AG10803 (cell line): ENCODE measurements at places on chromosomes 1 and 21.

DNA sequence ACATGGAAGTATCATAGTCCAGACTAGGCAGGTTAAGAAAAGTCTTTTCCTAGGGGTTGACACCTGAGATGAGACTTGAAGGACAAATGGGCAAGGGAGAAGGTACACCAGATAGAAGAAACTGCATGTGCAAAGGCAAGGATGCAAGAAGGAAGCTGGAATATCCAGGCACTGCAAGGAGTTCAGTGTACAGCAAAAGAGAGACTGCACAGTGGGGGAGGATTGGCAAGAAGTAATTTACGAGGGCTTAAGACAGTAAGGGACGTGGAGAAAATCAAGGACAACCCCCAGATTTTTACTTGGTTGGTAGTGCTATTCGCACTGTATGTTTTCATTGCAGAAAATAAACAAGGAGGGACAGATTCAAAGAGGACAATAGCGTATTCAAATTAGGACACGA, 58.5 kb downstream of the DNM3 start:
- no peak for DNase-seq

DNA sequence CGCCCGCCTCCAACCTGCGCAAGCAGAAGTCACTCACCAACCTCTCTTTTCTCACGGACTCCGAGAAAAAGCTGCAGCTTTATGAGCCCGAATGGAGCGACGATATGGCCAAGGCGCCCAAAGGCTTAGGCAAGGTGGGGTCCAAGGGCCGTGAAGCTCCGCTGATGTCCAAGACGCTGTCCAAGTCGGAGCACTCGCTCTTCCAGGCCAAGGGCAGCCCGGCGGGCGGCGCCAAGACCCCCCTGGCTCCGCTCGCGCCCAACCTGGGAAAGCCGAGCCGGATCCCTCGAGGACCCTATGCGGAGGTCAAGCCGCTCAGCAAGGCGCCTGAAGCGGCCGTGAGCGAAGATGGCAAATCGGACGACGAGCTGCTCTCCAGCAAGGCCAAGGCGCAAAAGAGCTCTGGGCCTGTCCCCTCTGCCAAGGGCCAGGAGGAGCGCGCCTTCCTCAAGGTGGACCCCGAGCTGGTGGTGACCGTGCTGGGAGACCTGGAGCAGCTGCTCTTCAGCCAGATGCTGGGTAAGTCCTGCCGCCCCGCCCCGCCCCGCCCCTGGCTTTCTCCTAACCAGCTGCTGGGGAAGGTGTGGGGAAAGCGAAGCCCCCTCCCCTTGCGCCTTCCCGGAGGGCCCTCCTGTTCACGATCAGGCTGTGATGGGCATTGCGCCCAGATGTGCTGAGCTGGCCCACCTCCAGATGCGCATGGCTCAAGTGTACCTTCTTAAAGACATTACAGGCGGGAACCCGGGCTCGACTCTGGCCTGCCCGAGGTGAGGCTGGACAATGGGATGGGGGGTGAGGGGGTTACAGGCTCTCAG, 110.2 kb downstream of the NAV1 start:
- no peak for DNase-seq

- no peak for DNase-seq
Measured at GRCh38 chr21:46637952-46638746, 2.7 kb downstream of the PRMT2 start.

DNA sequence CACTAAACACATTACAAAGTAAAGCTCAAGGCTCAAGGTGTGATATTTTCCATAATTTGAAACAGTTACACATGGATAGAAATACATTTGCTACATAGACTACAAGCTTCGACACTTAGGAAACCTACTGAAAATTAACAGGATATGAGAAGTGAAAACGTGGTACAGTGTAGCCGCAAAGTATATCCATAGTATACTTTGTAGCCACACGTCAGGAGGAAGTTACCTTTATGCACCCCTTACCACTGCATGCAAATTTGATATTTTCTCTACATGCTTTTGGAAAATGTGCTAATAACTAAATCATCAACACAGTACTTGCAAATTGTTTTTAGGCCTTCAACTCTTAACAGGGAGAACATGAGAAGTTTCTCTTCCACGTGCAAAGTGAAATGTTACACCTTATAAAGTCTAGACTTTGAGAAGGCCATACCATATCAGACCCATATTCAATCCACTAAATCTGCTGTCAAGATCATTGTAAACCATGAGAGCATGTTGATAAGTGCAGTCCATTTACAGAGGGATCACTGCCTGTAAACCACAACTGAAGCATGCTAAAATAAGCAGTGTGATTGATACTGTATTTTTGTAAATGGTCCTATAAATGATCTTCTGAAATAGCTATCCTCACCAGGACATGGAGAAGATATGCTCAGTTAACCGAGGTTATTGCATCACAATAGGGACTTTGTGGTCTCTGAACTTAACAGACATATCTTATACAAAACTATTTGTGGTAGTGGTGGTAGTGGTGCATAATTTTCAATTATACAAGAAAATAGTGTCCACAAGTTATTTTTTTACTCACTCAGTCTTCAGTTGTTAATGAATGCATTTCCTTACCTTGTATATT, 64.7 kb downstream of the VAV3 start:
- no peak for DNase-seq
